Kidney (tissue), 22 donors: ENCODE measurements at places on chromosomes 7 and 10. TPM values are rescaled to one million over a fixed set of nuclear protein-coding genes. Genes with fewer than 3 reads are reported as not detected.

Gene LIPF
- total RNA-seq: not detected

Gene TAS2R41
- total RNA-seq: not detected

Gene CNNM2
- total RNA-seq: 10.9 TPM

Gene VSTM2A
- not detected for total RNA-seq

Gene SLC39A12
- total RNA-seq: 0.16 TPM

Gene HMX3
- total RNA-seq: not detected

Gene RNF133
- total RNA-seq: 1.3 TPM

Gene CPED1
- total RNA-seq: 16.9 TPM

Gene IFIT3
- 20.1 TPM for total RNA-seq

Gene ERLIN1
- 23.7 TPM for total RNA-seq

Gene WEE2
- total RNA-seq: 0.06 TPM

Gene TMEM236
- 1.9 TPM for total RNA-seq

Gene PLAU
- 40.8 TPM for total RNA-seq

Gene IGF2BP3
- 0.85 TPM for total RNA-seq

Gene ADAP1
- 48.2 TPM for total RNA-seq

DNA sequence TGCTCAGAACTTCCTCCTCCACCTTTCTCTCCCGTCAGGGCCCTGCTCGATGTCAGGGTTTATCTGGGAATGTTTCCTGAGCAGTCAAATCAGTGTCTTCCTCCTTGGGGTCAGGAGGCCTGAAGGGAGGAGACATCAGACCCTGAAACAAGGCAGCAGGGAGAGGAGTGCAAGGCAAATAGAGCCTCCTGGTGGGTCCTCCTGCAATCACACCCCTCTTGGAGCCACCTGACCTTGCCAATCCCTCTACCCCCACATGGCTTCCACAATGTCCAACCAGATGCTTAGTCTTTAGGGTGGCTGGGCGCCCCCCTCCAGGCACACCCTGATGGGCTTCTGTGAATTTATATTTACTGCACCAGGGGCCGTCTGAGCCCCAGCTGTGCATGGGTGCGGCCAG lies 12.2 kb downstream of the GPR26 start:
- DNase-seq: no peak

DNA sequence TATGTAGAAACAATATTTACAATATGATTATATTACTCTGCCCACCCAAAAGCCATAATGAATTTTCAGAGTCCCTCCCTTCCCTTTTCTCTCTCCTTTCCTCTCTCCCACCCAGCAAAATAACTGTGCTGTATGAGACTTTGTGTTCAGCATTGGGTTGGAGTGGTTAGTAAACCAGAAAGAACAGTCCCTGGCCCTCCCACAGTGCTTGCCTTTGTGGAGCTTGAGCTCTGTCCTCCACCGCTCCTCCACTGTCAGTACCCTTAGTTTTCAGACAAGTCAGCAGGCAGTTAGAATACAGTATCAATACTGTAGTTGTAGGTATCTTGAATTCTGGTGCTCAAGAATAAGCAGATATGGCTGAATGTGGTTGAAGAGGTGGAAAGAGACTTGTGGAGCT lies 92.7 kb downstream of the CDK14 start:
- DNase-seq: no peak

GRCh38 chr10:37872955-37873354 lies 15.5 kb upstream of the ZNF248 start:
- DNase-seq: no peak

- DNase-seq: peak; percentile 79
Observed at GRCh38 chr10:61752111-61753011, 89.6 kb downstream of the CABCOCO1 start.

GRCh38 chr7:130338233-130338632 lies 6.4 kb upstream of the CPA5 start:
- DNase-seq: no peak

DNA sequence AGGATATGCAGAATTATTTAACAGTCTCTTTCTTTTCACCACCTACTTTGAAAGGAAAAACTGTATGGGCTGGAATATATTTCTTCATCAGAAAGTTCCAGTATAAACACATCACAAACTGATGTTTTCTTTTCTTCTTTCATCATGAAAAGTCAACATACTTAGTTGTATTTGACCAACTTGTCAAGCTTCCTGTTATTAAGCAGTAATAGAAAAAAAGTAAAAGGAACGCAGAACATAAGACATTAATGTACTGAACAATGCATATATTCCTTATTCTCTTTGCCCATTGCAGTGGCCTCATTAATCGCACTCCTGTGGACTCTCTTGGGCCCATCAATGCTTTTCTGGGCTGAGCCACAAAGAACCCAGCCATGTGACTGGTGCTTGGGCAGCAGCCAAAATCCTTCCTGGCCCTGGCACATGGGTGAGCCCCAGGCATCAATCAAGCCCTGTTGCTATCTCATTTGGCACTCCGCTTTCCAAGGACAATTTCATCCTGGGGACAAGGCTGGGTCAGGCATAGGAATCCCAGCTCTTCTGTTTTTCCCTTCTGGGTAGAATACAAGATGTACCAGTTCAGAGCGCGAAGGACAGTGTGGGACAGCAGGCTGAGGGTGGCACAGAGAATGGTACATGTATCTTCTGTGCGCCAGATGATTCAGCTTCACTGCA lies 42.3 kb downstream of the RHOBTB1 start:
- DNase-seq: no peak

DNA sequence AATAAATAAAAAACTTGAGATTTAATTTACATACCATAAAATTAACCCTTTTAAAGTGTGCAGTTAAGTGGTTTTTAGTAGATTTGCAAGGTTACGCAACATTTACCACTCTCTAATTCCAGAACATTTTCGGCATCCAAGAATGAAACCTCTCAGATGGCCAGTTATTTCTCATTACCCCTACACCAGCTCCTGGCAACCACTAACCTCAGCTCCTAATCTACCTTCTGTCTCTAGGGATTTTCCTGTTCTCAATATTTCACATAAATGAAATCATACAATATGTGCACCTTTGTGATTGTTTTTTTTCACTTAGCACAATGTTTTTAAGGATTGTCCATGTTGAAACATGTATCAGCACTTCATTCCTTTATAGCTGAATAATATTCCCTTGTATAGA lies 45.1 kb downstream of the INPP5F start:
- DNase-seq: no peak

DNA sequence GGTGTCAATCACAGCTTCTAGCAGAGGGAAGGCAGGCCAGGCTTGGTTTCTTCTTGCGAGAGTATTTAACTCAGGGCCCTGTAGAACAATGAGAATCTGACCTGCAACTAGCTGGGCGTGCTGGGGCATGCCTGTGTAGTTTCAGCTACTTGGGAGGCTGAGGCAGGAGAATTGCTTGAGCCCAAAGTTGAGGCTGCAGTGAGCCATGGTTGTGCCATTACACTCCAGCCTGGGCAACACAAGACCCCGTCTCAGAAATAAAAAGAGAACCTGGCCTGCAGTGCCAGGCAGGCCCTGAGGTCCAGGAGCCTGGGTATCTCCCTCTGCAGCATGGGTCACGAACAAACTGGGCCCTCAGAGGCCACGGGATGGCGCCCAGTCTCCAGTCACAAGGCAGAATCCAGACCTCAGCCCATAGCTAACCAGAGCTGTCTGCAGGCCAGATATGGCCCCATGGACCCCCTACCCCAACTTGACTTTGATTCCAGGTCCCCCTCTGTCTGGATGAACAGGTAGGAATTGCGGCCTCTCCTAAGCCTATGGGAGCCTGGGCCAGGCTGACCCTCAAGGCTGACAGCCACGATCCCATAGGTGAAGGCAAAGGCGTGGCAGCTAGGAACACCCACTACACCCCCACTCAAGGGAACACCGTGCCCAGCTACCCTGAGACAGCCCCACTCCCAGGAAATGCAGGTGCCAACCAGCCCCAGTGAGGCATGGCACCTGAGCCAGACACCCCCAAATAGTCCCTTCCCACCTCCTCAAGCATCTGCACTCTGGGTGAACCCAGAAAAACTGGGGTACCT lies 102.7 kb upstream of the TNRC18 start:
- no peak for DNase-seq

GRCh38 chr10:78696791-78697395 lies 371.9 kb upstream of the ZMIZ1 start:
- no peak for DNase-seq

- no peak for DNase-seq
Observed at GRCh38 chr7:102323914-102324195, 32.4 kb downstream of the SPDYE6 start.

DNA sequence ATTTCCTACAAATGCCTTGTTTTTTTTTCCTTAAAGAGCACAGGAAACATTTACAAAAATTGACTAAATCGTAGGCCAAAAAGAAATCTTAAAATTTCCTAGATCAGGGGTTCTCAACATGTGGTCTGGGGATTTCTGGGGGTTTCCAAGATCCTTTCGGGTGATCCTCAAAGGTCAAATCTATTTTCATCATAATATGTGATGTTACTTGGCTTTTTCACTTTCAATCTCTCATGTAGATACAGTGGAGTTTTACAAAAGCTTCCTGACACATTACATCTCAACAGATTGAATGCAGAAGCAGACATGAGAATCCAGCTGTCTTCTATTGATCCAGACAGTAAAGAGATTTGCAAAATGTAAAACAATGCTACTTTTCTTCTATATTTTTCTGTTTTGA lies 497.3 kb downstream of the INHBA start:
- DNase-seq: no peak

- no peak for DNase-seq
Observed at GRCh38 chr7:158443014-158443687, 144.5 kb downstream of the PTPRN2 start.

GRCh38 chr7:157508477-157508881 lies 171.7 kb downstream of the DNAJB6 start:
- DNase-seq: no peak

DNA sequence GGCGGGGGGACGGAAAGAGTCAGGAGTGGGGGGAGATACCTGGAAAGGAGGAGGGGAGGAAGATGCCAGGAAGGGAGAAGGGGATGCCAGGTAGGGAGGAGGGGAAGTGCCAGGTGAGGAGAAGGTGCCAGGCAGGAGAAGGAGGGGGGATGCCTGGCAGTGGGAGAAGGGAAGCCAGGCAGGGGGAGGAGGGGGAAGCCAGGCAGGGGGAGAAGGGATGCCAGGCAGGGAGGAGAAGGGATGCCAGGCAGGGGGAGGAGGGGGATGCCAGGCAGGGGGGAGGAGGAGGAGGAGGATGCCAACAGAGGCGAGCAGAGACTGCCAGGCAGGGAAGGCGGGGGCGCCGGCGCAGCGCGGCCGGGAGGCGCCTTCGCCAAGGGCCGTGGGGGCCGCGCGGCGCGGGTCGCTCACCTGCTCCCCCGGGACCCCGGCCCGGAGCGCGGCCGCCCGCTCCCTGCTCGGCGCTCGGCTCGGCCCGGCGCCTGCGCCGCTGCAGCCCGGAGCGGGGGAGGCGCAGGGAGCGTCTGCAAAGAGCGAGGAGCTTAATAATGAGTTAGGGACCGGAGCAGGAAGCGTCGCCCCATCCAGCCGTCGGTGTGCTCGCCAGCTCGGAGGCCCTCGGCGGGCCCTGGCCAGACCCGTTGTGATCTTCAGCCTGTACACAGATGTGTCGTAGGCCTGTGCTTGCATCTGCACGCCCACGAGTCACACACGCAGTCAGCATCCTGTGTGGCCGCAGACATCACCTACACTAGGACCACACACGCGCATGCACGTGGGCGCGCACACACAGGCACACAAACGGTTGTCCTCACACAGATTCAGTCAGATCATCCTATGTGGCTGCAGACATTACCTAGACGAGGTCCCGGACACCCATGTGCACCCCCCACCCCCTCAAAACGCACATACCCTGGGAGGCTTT lies 28.4 kb upstream of the SMARCD3 start:
- DNase-seq: peak; percentile 77

- peak; percentile 27 for DNase-seq
Observed at GRCh38 chr10:49478819-49479218, 60.1 kb downstream of the ERCC6 start.

GRCh38 chr7:86918245-86918644 lies 141.2 kb downstream of the ELAPOR2 start:
- no peak for DNase-seq

DNA sequence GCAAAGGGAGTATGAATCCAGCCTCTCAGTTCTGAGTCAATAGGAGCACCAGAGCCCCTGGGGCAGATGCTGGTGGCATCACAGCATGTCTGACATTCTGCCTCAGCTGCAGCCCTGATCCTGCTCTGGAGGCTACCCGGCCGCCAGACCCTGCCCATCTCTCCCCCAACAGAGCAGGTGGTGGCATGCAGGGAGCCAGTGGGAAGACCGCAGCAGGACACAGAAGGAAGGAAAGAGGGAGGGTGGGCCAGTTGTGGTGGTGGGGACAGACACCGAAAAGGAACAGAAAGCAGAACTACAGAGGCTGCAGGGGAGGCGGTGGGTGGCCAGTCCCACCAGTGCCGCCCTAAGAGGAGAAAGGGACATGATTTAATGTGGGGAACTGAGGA lies 35.3 kb downstream of the BLNK start:
- no peak for DNase-seq

GRCh38 chr10:35606430-35606829 lies 1.3 kb downstream of the GJD4 start:
- no peak for DNase-seq

DNA sequence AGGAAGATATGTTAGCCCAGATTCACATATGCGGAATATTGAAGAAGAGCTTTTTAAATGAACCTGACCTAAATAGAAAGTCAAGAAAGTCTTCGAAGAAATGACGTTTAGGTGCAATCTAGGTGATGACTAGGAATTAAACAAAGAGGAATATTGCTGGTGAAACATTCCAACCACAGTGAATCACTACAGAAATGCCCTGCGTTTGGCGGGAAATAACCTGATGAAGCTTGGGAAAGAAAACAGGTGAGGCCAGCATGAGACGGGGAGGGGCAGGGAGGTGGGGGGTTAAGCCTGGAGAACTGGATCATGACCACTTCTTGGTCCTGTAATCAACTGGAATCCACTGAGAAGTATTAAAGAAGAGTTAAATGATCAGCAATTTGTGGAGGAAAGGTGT lies 299.4 kb upstream of the VSTM2A start:
- no peak for DNase-seq

GRCh38 chr10:110562348-110562747 lies 5.1 kb upstream of the SMC3 start:
- no peak for DNase-seq

GRCh38 chr7:158264881-158265742 lies 322.5 kb downstream of the PTPRN2 start:
- DNase-seq: no peak

GRCh38 chr10:121113385-121113696 lies 262.2 kb downstream of the WDR11 start:
- no peak for DNase-seq

GRCh38 chr7:78399033-78399769 lies 600.6 kb downstream of the PHTF2 start:
- no peak for DNase-seq
